ENCODE measurements at places on chromosomes 5 and 9. TPM values are rescaled to one million over a fixed set of nuclear protein-coding genes. Genes with fewer than 3 reads are reported as not detected.

DNA sequence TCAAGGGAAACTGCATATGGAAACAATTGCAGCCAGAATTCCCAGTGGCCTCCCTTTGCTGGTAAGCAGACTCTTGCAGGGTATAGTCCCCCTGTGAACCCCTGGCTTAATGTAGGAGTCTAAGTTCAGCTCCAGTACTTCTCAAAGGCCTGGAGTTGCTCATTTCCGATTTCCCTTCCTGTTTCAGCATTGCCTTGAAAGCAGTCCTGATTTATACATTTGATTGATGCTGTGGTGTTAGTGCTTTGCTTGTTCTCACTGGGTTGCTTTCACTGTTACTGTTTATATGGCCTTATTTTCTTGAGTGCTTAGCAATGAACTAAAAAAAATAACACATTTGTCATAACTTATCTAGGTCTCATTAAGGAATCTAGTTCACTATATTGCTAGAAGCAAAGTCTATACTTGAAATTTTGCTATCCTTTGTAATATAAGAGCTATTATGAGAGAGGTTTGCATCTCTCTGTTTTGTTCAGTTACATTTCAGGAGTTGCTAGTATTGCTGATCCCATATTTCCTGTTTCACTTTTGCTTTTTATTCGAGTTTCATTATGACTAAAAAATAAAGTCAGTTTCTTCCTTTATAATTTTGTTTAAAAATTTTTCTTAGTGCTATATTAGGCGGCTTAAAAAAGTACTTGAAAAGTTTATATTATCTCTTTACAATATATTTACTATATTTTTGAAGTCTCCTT lies 122.4 kb upstream of the NMUR2 start:
- no peak for DNase-seq

SPINK13 gene
- total RNA-seq = not detected

DNA sequence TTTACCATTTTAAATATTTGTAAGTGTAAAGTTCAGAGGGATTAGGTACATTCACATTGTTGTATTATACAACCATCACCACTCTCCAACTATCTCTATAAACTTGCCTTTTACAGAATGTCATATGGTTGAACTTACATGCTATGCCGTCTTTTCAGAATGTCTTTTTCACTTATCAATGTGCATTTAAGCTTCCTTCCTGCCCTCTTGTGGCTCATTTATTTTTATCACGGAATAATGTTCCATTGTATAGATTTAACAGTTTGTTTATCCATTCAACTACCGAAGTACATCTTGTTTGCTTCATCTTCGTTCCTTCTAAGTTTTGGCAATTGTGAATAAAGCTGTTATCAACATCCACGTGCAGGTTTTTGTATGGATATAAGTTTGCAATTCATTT lies 133.3 kb upstream of the C6 start:
- DNase-seq = peak; percentile 50

SPINK6 gene
- not detected for total RNA-seq

GRCh38 chr9:113511856-113512761 lies 48.6 kb downstream of the RGS3 start:
- DNase-seq = no peak

DNA sequence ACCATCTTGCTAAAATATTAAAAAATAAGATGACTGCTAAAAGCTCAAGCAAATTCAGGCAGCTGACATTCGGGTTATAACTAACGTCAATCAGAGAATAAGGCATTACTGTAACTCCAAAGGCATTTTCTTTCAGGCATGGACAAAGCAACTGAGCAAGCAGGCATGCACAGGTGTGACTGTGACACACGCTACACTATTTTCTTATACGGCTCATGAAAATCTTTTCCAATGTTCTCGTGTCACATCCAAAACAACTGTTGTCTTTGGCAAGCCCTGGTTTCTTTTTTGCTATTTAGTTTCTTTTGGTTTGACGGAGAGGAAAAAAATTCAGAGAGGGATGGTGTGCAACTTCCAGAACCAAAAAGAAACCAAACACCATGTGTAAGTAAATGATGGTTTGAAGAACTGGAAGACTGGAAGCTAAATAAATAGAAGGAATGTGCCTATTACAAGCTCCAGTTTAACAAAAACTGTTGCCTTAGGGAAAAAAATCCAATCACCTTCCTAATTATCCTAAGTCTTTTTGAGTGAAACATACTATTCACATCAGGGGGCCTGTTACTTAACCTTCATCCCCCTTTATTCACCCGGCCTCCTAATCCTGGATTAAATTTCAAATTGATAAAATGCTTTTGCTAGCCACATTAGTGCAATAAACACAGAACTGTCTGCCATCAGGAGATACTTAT lies 277.6 kb downstream of the PSAT1 start:
- no peak for DNase-seq

DNA sequence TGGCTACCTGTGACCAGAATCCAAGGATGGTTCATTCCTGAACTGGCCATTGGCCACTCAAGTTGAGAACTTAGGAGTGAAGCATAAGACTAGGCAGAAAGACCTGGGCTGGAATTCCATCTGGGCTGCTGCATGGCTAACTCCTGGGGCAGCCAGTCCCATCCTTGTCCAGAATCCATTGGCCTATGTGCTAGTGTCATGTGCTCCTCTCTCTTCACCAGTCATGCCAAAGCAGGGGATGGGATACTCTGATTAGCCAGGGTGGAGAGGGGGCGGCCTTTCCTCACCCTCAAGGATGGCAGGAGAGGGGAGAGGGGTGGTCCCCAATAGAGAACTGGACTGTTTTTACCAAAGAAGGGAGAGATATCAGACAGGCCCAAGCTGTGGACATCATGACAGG lies 93.2 kb downstream of the ZNF618 start:
- DNase-seq = no peak

C9 gene
- total RNA-seq = not detected

DNA sequence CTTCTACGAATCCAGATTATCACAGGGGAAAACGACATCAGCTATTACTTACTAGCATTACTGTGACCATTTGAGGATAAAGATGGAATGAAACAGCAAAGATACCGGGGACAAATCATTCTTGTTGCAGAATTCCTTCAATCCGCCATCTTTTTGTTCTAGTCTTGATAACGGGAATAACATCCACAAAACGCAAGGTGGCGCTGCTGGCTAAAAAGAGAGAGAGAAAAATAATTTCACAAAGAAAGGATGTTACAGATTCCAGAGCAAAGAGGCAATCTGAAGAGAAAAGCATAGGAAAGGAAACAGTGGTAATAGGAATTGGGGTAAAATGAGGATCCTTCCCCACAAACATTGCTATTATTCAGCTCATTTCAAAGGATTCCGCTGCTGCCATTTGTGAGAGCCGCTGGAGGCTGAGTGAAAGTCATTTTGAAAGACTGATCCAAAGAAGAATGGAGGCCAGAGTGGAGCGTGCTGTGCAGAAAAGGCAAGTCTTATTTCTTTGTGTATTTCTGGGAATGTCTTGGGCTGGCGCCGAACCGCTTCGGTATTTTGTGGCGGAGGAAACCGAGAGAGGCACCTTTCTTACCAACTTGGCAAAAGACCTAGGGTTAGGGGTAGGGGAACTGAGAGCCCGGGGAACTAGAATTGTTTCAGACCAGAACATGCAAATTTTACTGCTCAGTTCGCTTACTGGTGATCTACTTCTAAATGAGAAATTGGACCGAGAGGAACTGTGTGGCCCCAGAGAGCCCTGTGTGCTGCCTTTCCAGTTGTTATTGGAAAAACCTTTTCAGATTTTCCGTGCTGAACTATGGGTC lies at the start of gene PCDHB7:
PCDHB7 (plus strand) TSS at position 264 of the 824 bp plus-strand sequence; CDS start at position 456, 192 bp downstream.
- peak; percentile 25 for DNase-seq

NEUROG1 gene
- not detected for total RNA-seq

- no peak for DNase-seq
Observed at GRCh38 chr9:94859891-94860290, 133.4 kb downstream of the AOPEP start.

DNA sequence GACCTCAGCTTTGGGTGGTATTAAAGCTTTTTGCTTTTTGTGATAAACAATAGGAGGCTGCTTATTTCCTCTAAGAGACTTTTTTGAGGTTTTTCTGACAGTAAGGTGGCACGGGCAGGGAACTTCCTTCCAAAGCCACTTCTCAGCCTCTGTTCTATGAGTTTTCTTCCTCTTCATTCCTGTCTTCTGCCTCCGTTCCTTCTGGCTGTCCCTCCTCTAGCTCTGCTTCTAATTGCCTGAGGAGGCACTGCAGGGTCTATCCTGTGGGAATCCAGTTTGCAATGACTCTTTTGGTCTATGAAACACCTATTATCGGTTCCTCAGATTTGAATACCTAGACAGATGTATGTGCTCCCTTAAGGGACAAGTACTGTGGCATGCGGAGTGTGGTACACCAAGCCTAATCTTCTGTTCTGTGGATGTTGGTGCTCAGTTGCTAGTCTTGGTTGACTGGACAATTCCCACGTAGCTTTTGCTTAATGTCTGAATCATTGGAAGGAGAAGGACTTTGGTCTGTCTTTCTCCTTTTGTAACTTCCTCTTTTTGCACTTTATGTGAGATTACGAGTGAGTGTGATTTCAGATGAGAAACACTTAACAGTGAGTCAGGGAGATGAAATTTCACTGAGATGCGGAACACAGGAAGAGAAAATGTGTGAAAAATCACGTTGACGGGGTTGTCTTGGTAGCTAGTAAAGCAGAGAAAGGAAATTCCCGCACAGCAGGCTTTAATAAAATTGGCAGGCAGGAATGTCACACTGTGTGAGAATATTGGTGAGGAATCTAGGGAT lies 305.2 kb downstream of the EFNA5 start:
- no peak for DNase-seq

TSLP gene
- total RNA-seq = 20.8 TPM

GRCh38 chr5:159695741-159696294 lies 220.5 kb upstream of the ADRA1B start:
- DNase-seq = no peak

Data from fibroblast of the aortic adventitia (primary cell).